ENCODE measurements at places on chromosomes 12 and 14. TPM values are rescaled to one million over a fixed set of nuclear protein-coding genes. Genes with fewer than 3 reads are reported as not detected.

SLC25A21 gene
- 0.90 TPM for total RNA-seq

AQP6 gene
- total RNA-seq: not detected

DNA sequence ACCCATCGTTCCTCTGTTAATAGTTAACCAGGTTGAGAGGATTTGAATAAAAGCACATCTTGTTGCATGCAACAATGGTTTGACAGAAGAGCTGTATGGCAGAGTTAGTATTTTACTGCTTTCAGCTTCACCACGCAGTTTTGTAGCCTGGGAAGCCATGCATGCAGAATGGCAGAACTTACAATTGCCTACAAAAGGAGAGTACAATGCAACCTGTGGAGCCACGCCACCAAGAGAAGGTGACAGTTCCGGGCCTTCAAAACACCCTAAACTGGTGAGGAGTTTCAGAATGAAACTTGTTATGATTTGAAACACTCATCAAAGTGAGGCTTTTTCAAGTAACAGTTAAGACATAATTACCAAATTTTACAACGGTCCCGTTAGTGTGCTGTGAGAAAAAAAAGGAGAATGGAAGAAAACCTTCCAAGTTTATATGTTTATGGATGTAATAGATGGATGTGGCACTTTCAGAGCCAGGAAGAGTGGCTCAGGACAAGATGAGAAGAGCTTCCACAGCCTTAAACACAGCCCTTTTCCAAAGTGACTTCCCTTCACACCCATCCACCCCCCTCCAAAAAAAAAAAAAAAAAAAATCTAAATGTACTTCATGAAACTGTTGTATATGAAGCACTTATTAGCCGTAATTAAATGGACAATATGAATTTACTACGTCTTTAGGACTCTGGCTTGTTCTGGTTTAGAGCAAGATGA is 158.7 kb downstream of the EGLN3 start:
- DNase-seq: no peak
- H3K27ac ChIP-seq: no peak overlapping the region
- no peaks in the 10 kb centered on the region for H3K27me3 ChIP-seq
- H3K36me3 ChIP-seq: no peaks in the 10 kb centered on the region
- H3K4me1 ChIP-seq: no peaks in the 10 kb centered on the region

GRCh38 chr12:47814539-47815170 is 5.0 kb downstream of the HDAC7 start:
- no peak overlapping the region for H3K4me3 ChIP-seq
- no peaks in the 10 kb centered on the region for H3K27me3 ChIP-seq
- peaks cover 9% of the 10 kb centered on the region for H3K36me3 ChIP-seq
- no peak for DNase-seq

DGLUCY gene
- 13.3 TPM for total RNA-seq

GRCh38 chr12:8662593-8662992 is at the start of gene MFAP5:
Gene MFAP5 (minus strand): TSS chr12:8662826. CDS start chr12:8662104, 722 bp downstream.
- no peak within 1 kb of the TSS for H3K27ac ChIP-seq
- H3K4me1 ChIP-seq: no peaks in the 10 kb centered on the region
- H3K27me3 ChIP-seq: peaks cover 12% of the 10 kb centered on the region
- H3K36me3 ChIP-seq: no peaks in the 10 kb centered on the region
- H3K4me3 ChIP-seq: no peak within 1 kb of the TSS
- peak; percentile 25 for DNase-seq

DNA sequence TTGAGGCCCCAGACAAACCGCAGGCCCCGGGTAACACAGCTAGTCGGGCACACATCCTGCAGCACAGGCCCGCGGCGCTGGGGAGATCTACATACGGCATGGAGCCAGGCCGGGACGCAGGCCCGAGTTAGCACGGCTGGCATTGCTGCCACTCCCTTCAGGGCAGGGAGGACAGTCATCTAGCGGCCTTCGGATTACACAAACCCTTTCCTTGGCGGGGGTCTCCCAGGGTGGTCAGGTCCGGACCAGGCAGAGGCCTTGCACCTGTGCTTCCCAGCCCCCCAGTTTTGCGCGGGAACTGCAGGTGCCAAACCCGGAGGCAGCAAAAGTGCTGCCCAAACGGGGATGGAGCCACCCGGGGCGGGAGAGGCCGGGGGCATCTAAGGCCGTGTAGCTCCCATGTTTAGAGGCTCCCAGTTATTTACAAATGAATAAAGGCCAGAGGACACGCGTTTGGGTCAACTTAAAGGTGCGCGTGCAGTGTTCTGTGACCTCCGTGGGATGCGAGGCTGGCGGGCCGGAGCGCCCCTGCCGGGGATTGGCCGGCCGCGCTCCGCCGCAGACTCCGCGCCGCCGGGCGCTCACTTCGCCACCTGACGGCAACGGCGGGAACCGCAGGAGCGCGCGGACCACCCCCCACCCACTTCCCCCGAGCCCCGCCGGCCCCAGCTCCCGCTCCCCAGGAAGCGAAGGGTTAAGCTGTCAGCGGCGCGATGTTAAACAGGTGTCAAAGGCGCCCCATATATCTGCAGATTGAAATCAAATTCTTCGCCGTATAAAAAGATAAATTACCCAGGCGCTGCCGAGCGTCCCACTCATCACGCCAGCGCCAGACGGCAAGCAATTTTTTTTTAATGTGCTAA is 18.1 kb downstream of the VSX2 start:
- peak; percentile 8 for DNase-seq
- no peaks in the 10 kb centered on the region for H3K4me1 ChIP-seq
- no peak overlapping the region for H3K27ac ChIP-seq
- H3K36me3 ChIP-seq: no peaks in the 10 kb centered on the region
- peaks cover 56% of the 10 kb centered on the region for H3K27me3 ChIP-seq
- H3K4me3 ChIP-seq: peak overlapping the region; percentile 50

- H3K4me3 ChIP-seq: no peak within 1 kb of the TSS
- H3K27ac ChIP-seq: no peak within 1 kb of the TSS
- H3K36me3 ChIP-seq: no peaks in the 10 kb centered on the region
These were observed at the start of gene PTHLH for GRCh38 chr12:27972721-27973120. Gene PTHLH (minus strand): TSS chr12:27972733. CDS start chr12:27969494, 3,239 bp downstream.

FOXA1 gene
- 0.18 TPM for total RNA-seq

- H3K4me1 ChIP-seq: peaks cover 1% of the 10 kb centered on the region
- no peak for DNase-seq
- H3K36me3 ChIP-seq: no peaks in the 10 kb centered on the region
These were observed 42.8 kb upstream of the WNK1 start for GRCh38 chr12:709455-710020.

DNA sequence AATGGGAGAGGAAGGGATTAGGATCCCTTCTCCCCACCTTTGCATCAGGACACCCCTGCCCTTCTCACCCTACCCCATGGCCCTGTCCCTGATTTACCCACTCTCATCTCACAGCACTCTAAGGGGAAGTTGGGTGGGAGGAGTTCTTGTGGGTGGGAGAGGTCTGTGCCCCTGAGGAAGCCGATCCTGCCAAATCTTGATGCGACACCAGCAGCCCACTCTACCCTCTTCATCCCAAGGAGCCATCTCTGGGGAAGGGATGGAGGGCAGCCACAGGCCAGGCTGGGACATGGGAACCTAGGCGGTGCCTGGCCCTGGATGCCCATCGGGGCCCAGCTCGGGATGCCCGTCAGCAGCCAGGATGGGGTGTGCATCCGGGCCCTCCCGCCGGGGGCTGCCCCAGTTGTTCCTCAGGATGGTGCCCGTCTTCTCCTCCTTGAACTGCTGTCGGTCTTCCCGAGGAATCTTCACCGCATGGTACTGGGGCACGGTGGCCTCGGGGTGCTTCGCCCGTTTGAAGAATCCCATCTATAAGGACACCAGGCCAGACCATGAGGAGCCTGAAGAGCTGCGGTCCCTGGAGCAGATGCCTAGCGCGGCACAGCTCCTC is 22.8 kb downstream of the ITGA7 start:
- no peak for DNase-seq
- peaks cover 14% of the 10 kb centered on the region for H3K27me3 ChIP-seq
- no peak overlapping the region for H3K27ac ChIP-seq
- peaks cover 2% of the 10 kb centered on the region for H3K4me1 ChIP-seq

DNA sequence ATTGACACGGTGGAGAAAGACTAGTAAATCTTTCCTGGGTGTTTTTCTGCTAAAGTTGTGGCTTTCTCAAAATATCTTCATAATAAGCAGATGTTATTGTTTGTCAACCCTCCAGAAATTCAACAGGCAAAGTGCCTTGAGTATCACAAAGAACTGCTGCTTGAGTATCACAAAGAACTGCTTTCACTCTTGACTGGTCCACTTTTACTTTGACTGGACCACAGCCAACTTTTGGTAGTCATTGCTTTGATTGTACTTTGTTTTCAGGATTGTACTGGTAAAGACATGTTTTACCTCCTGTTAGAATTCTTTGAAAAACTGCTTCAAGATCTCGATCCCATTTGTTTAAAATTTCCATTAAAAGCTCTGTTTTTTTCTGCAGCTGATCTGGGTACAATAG is 62.6 kb downstream of the PDZRN4 start:
- no peaks in the 10 kb centered on the region for H3K27me3 ChIP-seq
- H3K27ac ChIP-seq: no peak overlapping the region
- no peak overlapping the region for H3K4me3 ChIP-seq
- H3K36me3 ChIP-seq: no peaks in the 10 kb centered on the region
- H3K4me1 ChIP-seq: no peaks in the 10 kb centered on the region

DNA sequence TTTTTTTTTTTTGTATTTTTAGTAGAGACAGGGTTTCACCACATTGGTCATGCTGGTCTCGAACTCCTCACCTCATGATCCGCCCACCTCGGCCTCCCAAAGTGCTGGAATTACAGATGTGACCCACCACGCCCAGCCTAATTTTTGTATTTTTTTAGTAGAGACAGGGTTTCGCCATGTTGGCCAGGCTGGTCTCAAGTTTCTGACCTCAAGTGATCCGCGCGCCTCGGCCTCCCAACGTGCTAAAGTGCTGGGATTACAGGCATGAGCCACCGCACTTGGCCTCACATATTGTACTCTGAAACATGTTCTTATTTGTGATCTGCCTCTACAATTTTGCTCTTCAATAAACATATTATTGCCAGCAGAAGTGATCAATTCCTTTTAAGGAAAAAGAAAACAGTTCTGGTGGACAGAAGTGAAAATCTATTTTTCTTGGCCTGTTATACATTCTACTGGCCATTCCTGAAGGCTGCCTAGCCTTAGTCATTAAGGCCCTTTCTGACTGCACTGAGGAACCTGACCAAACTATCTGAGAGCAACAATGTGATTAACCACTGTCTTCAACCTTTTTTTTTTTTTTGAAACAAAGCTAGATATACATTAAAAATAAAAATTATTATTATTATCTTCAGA is 36.1 kb downstream of the SNX6 start:
- H3K27me3 ChIP-seq: no peaks in the 10 kb centered on the region
- DNase-seq: peak; percentile 83
- H3K4me1 ChIP-seq: no peaks in the 10 kb centered on the region
- H3K4me3 ChIP-seq: no peak overlapping the region
- H3K27ac ChIP-seq: peak overlapping the region; percentile 87
- peaks cover 59% of the 10 kb centered on the region for H3K36me3 ChIP-seq
